ENCODE measurements at places on chromosomes 12 and 14.
A peak's percentile ranks its signal among the peaks of the same experiment; 100 is the strongest.

DNA sequence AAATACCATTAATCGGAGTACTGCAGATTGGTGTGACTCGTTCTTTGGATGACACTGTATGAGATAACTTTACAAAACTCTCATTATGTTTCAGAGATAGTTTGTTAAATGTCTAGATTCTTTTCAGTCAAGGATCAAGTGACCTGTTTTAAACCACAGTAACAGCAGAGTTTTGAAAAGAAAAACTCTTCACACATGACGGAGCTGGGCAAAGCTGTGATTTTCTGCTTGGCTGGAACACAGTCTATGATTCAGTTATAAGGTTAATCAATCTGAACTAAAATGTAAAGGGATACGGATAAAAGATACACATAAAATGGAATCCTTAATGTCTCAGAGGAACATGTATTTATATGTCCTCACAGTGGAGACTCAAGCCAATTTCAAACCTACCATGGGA lies 573.2 kb downstream of the PRKD1 start:
- DNase-seq = no peak

- DNase-seq = no peak
Measured at GRCh38 chr14:82055515-82056115, 522.0 kb upstream of the SEL1L start.

DNA sequence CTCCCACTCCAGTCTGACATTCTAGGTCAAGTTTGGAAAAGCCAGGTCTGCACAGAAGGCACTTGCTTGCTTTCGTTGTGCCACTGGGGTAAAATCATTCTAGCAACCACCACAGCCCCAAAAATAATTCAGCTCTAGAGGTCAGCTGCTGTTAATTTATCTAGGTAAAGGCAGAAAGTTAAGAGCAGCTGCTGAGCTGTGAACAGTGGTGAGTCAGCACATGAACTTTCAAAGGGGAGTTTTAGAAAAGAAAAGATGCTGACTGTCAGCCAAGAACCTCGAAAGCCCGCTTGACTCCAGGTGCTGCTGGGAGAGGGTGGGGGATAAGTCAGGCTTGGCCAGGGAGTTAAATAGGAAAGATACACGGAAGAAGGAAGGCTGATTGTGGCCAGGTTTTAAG lies 12.7 kb downstream of the CCDC197 start:
- no peak for DNase-seq

DNA sequence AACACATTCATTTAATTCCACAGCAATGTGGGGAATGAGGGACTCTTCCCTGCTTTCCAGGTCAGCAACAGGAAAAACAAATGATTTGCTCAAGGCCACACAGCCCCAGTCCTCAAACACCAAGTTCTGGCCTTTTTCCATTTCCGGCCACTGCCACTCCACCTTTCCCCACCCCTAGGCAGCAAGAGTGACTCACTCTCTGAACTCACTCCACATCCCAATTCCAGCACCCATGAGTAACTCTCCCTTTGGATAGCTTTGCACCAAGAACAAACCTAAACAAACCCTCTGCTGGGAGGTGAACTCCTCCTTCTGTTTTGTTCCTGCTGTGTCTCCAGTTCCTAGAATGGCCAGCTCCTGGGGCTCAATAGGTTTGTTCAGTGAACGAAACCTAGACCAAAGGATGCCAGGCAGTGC lies 30.4 kb upstream of the PLEKHG6 start:
- DNase-seq = no peak

GRCh38 chr12:76891609-76892008 lies 12.8 kb upstream of the CSRP2 start:
- no peak for DNase-seq

DNA sequence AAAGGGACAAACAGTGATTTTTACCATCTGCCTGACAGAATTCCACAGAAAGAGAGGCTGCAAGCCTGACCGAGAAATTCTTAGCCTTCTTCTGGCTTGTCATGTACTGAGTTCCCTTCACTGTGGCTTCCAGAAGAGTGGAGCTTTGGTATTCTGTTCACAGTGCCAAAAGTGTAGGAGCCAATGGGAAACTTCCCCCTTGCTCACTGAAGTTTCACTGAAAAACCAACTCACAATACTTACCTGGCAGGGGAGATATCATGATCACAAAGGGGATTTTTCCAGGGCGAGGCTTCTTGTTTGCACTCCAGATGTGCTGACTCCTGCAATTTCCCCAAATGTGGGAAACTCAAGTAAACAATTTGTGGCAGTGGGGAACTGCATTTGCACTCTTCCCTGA lies 31.7 kb upstream of the MMP19 start:
- no peak for DNase-seq

GRCh38 chr12:50038336-50038735 lies 13.0 kb upstream of the RACGAP1 start:
- DNase-seq = no peak

GRCh38 chr14:65377576-65377975 lies 35.0 kb upstream of the FUT8 start:
- no peak for DNase-seq

- DNase-seq = no peak
Measured at GRCh38 chr12:114221136-114221833, 184.7 kb downstream of the TBX5 start.

DNA sequence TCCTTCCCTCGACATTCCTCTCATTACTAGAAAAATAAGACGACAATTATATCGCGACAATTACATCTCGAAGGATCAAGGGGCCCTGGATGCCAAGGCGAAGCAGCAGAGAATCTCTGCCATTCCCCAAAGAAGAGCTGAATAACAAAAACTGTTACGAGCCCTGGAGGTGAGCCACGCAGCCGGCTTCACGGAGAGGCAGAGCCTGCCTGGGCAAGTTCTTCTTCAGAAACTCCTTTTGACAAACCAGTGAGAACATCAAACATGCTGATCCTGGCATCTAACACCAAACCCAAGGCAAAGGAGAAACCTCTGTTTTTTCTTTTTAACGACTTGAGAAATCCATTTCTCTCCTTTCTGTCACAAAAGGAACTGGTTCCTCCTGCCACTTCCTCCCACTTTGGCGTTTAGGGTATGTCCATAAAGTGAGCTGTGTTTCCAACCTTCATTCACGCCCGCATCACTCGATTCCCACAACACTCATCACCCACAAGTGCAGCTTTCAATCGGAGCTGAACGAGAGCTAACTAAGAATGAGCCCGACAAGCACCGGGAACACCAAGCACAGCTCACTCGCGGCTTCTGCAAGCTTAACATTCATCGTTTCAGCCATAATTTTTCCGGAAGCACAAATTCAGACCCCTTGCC lies 21.5 kb downstream of the CCDC88C start:
- DNase-seq = no peak

DNA sequence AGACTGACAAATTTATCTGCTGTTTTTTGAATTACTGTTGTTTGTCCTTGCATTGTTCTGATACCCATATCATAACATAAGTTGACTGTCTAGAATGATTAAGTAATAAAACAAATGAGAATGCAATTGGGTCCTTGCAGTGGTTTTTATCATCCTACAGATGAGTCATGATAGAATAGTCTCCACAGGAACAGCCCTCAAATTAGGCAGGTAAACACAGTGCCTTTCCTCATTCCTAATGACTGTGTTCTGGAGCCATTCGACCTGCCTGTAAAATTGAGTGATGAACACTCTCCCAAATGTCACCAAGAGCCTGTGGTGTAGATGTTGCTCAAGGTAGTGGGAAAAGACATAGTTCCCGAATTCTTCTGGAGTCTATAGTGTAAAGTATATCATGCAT lies 12.3 kb downstream of the NKX2-8 start:
- DNase-seq = no peak

GRCh38 chr12:124321556-124322270 lies 26.8 kb downstream of the RFLNA start:
- no peak for DNase-seq

GRCh38 chr12:15811214-15812127 lies 22.3 kb upstream of the EPS8 start:
- no peak for DNase-seq

DNA sequence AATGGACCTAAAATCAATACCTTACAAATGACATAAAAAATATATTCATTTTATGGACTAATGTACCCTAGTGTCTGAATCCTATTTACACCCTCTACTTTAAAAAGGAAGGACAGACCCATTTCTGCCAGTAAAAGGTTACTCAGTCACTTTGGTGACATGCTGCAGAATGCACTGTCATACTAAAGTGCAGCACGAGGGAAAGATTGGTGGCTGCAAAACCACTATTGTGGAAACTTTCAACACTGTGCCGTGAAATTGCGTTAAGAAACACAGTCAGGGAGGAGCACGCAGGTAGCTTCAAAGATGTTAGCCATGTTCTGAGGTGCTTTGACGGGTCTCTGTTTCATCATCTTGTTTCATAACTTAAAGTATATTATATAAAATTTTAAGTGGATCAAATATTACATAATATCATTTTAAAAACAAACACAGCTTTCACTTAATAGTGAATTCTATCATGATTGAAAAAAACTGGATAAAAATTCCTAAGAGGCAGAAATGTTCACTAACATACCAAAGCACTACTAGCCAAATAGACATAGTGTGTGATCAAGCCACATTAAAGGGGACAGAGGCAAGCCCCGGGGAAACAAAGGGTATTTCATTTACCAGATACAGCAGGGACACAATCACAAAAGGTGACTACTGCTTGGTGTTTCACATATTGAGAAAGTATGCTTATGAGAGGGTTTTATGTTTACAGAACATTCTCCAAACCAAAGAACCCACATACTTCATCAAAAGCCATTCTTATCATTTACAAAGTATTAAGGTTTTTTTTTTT lies 330.8 kb upstream of the SOX5 start:
- DNase-seq = no peak

- no peak for DNase-seq
Measured at GRCh38 chr12:29707846-29708245, 75.9 kb downstream of the TMTC1 start.

DNA sequence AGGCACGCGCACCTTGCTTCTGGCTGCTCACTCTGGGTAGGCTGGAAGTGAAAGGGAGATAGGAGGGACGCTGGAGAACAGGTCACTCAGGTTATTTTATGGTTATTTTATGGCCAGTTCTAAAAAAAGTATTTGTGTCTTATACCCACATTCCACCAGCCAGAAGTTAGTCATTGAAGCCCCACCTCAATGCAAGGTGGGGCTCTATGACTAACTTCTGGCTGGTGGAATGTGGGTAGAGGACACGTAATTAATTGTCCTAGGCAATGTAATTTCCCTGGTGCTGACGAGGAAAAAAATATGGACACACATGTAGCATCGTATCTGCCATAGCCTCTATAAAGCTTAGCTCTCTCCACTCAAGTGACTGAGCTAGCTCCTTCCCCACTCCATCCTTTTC lies 104.9 kb downstream of the PDZRN4 start:
- no peak for DNase-seq

DNA sequence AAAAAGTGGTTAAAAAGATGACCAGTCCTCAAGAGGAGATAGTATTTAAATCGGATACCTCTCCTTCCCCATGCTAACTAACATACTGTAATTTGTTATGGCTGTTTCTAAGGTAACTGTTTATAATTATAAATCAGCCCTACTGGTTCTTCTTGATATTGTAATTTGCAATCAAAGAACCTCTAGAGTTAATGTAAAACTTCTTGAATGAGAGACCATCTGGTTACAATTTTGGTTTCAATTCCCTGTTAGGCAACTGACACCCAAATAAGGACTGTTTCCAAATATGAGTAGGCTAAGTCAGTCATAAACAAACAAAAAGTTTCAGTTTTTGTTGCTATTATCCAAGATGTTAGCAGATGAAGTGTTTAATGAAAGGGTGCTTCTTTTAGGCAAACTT lies 120.2 kb upstream of the DNM1L start:
- peak; percentile 66 for DNase-seq

All from germinal center (tissue), 1 donor.